ENCODE measurements at places on chromosomes 12 and 14.

- H3K27me3 ChIP-seq, result peaks cover 25% of the 10 kb centered on the region
- DNase-seq, result no peak
- no peak overlapping the region for H3K27ac ChIP-seq
- no peak overlapping the region for H3K4me3 ChIP-seq
- H3K4me1 ChIP-seq, result peaks cover 4% of the 10 kb centered on the region
These were observed 6.0 kb downstream of the PLD4 start for GRCh38 chr14:104930526-104931303.

GRCh38 chr12:91591639-91591987, 409.0 kb upstream of the DCN start:
- H3K27me3 ChIP-seq, result no peaks in the 10 kb centered on the region
- no peaks in the 10 kb centered on the region for H3K4me1 ChIP-seq
- no peaks in the 10 kb centered on the region for H3K36me3 ChIP-seq
- H3K27ac ChIP-seq, result no peak overlapping the region

DNA sequence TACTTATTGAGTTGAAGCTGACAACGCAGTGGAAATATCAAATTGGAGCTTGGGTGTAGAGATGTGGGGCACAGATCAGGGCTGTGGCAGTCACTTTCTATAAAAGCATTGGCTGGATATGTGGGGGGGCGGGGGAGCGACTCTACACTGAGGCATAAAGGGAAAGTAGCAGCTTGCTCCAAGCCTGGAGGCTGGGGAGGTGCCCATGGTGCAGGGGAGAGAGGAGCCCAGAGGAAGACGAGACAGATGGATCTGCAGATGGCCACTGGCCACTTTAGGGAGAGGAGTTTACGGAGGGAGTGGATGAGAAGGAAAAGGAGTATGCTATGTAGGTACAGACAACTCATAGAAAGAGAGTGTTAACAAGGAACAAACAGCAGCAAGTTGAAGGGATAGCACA, 13.5 kb upstream of the NGB start:
- H3K36me3 ChIP-seq, result no peaks in the 10 kb centered on the region
- no peaks in the 10 kb centered on the region for H3K4me1 ChIP-seq
- no peak overlapping the region for H3K27ac ChIP-seq
- DNase-seq, result no peak
- H3K4me3 ChIP-seq, result no peak overlapping the region

DNA sequence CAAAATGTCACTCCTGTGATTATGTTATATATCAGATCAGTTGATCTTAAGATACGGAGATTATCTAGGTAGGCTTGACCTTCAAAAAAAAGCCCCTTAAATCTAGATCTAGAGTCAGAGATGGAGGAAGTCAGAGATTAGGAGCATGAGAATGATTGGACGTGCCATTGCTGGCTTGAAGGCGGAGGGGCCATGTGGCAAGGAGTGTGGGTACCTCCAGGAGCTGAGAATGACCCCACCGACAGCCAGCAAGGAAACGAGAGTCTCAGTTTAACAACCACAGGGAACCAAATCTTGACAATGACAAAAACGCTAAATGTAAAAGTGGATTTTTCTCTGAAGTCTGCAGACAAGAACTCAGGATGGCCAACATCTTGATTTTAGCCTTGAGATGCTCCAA, 32.5 kb upstream of the MANSC4 start:
- H3K27me3 ChIP-seq, result no peaks in the 10 kb centered on the region
- H3K4me3 ChIP-seq, result no peak overlapping the region
- H3K4me1 ChIP-seq, result no peaks in the 10 kb centered on the region
- H3K36me3 ChIP-seq, result no peaks in the 10 kb centered on the region
- no peak overlapping the region for H3K27ac ChIP-seq

DNA sequence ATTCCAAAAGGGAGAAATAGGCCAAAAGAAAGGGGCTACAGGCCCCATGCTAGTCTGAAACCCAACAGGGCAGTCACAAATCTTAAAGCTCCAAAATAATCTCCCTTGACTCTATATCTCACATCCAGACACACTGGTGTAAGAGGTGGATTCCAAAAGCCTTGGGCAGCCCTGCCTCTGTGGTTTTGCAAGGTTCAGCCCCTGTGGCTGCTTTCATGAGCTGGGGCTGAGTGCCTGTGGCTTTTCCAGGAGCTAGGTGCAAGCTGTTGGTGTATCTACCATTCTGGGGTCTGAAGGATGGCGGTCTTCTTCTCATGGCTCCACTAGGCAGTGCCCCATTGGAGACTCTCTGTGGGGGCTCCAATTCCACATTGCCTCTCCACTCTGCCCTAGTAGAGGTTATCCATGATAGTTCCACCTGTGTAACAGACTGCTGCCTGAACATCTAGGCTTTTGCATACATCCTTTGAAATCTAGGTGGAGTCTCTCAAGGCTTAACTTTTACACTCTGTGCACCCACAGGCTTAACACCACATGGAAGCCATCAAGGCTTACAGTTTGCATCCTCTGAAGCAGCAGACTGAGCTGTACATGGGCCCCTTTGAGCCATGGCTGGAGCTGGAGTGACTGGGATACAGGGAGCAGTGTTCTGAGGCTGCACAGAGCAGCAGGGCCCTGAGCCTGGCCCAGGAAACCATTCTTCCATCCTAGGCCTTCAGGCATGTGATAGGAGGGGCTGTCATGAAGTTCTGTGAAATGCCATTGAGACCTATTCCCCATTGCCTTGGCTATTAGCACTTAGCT, 66.5 kb upstream of the ABCD2 start:
- H3K27ac ChIP-seq, result no peak overlapping the region
- H3K4me3 ChIP-seq, result no peak overlapping the region
- H3K4me1 ChIP-seq, result no peaks in the 10 kb centered on the region
- H3K36me3 ChIP-seq, result no peaks in the 10 kb centered on the region
